ENCODE measurements at places on chromosomes 2 and 18. TPM values are rescaled to one million over a fixed set of nuclear protein-coding genes. Genes with fewer than 3 reads are reported as not detected.

Gene ICA1L
- total RNA-seq = 4.1 TPM

Gene COPS7B
- total RNA-seq = 55.6 TPM

Gene TRIP12
- total RNA-seq = 363 TPM

GRCh38 chr2:128458505-128458904, 139.8 kb upstream of the HS6ST1 start:
- no peak for DNase-seq
- no peaks in the 10 kb centered on the region for H3K36me3 ChIP-seq
- no peaks in the 10 kb centered on the region for H3K27me3 ChIP-seq
- no peak overlapping the region for H3K4me3 ChIP-seq
- H3K27ac ChIP-seq = no peak overlapping the region

DNA sequence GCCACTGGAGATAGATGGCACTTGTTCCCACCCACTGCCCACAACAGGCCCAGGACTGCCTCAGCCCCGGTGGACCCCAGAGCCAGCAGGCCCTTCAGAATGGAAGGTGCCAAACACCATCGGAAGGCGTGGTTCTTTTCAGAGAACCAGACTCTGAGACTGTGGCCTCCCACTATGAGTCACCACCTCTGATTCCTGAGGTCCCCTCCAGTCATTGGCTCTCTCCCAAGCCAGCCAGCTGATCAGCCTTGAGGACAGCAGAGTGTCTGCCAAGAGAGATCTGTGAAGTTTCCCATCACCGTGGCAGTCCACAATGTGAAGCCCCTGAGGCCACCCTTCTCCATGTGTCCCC, 10.4 kb upstream of the MAP3K2 start:
- no peak overlapping the region for H3K4me3 ChIP-seq
- no peak for DNase-seq
- peaks cover 7% of the 10 kb centered on the region for H3K4me1 ChIP-seq

GRCh38 chr2:102258025-102258385, 53.4 kb upstream of the IL1RL1 start:
- no peaks in the 10 kb centered on the region for H3K27me3 ChIP-seq
- H3K4me1 ChIP-seq = no peaks in the 10 kb centered on the region
- DNase-seq = no peak

DNA sequence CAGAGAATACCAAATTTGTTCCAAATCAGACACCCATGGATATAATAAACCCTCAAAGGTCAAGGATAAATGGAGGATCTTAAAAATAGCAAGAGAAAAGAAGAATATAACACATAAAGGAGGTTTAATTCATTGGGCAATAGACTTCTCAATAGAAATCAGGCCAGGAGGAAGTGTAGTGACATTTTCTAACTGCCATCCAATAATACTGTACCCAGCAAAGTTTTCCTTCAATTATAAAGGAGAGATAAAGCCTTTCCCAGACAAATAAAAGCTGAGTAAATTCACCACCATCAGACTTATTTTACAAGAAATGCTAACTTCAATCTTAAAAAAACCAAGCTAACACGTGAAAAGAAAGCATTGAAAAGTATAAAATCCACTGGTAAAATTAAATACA, 121.6 kb downstream of the MSTN start:
- no peak overlapping the region for H3K4me3 ChIP-seq
- no peak for DNase-seq
- peaks cover 3% of the 10 kb centered on the region for H3K27me3 ChIP-seq

DNA sequence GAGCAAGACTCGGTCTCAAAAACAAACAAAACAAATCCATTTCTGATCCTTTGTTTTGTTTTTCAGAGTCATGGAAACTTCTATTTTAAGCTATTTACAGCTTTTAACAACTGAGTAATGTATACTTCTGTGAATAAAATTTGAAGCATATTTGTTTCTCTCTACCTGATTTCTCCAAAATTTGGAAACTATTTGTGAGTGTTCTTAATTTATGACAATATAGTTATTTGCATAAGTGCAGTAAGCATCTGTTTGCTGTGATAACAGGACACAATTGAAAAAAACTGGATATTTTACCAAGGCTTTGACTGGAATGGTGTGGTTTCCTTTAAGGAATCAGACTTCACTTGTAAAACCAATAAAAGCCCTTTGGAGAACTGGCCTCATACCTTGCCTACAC, 53.3 kb upstream of the GULP1 start:
- no peak for DNase-seq
- H3K4me3 ChIP-seq = no peak overlapping the region
- no peak overlapping the region for H3K27ac ChIP-seq
- peaks cover 3% of the 10 kb centered on the region for H3K27me3 ChIP-seq

- no peaks in the 10 kb centered on the region for H3K36me3 ChIP-seq
- no peak for DNase-seq
- no peak overlapping the region for H3K4me3 ChIP-seq
- no peaks in the 10 kb centered on the region for H3K27me3 ChIP-seq
Observed at GRCh38 chr2:193929131-193929530, 1727.9 kb upstream of the SLC39A10 start.

DNA sequence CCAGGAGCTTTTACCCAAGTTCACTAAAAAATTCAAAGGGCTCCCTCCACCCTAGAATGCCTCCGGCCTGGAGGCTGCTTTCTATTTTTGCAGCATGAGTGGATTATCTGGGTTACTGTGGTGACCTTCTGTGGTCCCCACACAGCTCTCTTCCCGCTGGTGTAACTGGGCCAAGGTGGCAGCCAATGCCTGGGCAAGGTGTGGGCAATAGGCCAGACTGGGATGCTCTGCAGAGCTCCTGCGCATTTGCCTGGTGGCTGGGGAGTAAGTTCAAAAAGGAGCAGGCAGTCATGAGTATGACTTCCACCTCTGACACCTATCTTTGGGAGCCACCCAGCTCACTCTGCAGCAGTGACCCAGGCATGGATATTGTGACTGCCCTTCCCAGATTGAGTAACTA, 130.5 kb upstream of the SPRED2 start:
- no peak overlapping the region for H3K4me3 ChIP-seq
- no peaks in the 10 kb centered on the region for H3K27me3 ChIP-seq
- no peak for DNase-seq
- H3K36me3 ChIP-seq = peaks cover 5% of the 10 kb centered on the region
- no peak overlapping the region for H3K27ac ChIP-seq
- H3K4me1 ChIP-seq = peaks cover 11% of the 10 kb centered on the region

GRCh38 chr18:25759111-25759510, 331.3 kb downstream of the SS18 start:
- H3K27ac ChIP-seq = no peak overlapping the region
- no peak for DNase-seq
- no peaks in the 10 kb centered on the region for H3K27me3 ChIP-seq

All from endothelial cell (in vitro differentiated cells).